ENCODE measurements at places on chromosomes 6 and 20.

DNA sequence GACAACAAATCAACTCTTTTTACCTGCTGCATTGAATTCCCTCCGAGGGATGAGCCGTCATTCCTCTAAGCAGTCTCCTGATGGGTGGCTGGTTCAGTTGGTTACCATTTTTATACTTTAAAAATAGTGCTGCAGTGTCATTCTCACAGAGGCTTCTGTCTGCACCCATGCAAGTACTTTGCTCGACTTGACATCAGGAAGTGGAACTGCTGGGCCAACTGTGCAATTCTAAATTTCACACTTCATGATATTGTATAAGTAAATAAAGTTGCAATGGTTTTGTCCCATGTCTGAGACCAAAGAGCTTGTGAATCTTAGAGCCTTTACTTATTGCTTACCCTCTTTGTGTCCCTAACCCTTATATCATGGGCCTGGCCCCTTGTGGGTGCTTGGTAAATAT, 2.5 kb downstream of the BTN3A1 start:
- DNase-seq: no peak

GRCh38 chr20:57786304-57786932, 76.6 kb upstream of the PMEPA1 start:
- DNase-seq: no peak

DNA sequence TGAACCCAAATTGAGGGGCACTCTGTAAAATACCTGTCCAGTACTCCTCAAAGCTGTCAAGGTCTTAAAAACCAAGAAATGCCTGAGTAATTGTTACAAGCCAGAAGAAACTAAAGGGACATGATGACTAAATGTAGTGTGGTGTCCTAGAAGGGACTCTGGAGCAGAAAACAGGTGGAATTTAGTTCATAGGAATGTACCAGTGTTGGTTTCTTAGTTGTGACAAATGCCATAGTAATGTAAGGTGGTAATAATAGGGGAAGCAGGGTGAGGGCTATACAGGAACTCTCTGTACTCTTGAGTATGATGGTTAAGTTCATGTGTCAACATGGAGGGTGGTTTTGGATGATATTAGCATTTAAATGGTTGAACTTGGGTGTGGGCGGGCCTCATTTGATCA, 92.3 kb downstream of the CNBD2 start:
- no peak for DNase-seq

DNA sequence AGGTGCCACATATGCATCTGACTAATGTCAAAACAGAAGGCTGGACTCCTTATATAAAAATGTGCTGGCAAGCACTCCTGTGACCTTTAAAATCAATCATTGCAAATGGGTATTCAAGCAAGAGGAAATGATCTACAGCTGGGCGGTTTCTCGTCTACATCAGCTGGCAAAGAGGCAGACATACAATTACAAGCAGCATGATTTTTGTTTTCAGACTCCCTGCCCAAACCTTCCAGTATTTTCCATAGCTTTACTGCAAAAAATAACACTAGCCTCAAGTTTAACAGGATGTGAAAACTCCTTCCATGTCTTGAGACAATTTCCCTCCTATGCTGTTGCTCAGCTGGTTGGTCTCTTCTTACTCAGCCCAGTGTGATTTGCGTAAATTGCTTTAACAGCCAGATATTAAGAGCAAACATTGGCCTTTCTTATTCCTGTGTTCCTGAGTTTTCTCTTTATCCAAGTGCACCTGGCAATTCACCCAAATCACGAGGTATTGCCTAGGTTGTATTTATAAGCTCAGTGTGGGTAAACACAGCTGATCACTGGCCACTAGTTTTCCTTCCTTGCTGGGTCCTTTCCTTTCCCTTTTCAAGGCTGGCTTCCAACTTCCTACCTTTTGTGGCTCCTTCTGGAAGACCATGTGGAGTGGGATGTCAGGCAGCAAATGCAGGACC, 130.4 kb downstream of the MOXD1 start:
- DNase-seq: no peak

DNA sequence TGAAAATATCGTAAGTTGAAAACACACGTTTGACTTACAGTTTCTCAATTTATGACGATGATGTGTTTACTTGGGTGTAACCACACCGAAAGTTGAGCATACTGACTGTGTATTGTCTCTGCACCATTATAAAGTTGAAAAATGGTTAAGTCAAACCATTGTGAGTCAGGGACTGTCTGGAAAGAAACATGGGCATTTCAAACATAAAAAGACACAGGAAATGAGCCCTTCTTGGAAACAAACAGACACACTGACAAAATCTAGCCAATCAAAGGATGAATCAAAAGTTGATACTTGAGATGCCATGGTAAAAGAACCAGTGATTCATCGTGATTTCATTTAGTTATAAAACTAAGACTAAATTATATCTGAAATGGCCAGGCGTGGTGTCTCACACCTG, 5.3 kb downstream of the POPDC3 start:
- DNase-seq: peak; percentile 38

GRCh38 chr6:158290659-158291058, 21.6 kb upstream of the TULP4 start:
- no peak for DNase-seq

GRCh38 chr6:144418959-144419545, 133.9 kb downstream of the UTRN start:
- DNase-seq: no peak

DNA sequence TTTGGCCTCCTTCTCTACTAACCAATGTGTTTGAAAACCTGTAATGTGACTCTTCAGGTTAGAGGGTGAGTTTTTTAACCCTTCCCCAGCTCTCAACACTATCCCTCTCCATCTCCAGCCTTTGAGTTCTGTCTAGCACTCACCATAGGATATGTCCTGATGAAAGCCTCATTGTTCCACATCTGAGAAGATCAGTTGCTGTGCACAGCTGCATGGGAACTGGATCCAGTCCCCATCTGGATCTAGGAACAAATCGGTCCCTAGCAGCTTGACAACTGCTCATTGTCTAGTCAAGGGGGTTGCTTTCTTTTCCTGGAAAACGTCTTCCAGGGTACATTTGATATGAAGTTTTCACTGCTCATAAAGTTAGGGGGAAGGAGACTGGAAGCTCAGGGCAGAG, 45.4 kb upstream of the AGPAT4 start:
- no peak for DNase-seq

- no peak for DNase-seq
Observed at GRCh38 chr6:2737885-2738284, 12.8 kb downstream of the MYLK4 start.

DNA sequence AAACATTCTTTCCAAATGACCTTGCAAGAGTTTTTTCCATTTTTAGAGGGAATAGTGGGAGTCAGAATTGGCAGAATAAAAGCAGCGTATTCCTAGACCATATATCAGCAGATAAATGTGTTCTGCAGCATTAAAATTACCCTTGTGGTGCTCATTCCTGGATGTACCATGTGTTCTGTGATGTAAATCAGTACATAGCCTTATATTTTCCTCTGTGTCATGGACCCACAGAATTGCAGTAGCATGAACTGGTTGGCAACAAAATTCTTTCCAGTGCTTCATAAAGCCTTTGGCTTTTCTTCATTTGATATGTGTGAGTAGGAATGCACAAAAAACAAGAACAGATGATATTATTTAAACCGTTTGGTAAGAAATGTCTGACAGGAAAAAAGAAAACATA, 32.5 kb downstream of the ANKEF1 start:
- DNase-seq: peak; percentile 32

DNA sequence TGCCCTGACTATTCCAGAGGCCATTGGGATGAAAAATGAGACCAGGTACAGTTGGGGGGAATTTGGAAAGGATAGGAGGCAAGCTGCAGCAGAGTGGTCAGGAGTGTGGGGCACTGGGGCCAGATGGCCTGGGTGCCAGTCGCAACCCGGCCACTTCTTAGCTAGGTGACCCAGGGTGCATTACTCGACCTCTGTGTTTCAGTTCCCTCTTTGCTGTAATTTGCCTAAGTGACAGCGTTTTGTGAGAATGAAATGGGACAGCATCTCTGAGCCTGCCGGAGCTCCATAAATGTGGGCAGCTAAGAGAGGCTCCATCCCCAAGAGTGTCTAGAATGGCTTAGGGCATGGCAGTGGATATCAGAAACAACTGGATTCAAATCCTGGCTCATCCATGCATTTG, 13.9 kb downstream of the LRFN2 start:
- no peak for DNase-seq

- DNase-seq: no peak
Observed at GRCh38 chr6:146590492-146590891, 8.3 kb upstream of the ADGB start.

DNA sequence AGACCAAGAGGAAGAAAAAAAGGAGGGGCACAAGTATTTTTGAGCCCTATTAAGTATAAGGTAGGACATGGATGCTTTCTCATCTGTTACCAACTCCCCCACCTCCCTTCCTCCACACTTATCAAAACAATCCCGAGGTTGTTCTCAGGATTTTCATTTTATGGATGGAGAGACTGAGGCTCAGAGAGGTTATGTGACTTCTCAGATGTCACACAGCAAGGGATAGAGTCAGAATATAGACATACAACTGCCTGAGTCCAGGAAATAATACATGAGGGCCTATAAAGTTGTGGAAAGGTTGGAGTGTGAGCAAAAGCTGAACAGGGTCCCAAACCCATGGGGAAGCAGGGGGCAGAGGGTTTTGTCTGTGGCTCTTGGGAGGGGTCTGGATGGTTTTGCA, 19.3 kb downstream of the KCNK17 start:
- no peak for DNase-seq

- DNase-seq: peak; percentile 82
Observed at GRCh38 chr6:161631676-161632194, 357.9 kb upstream of the AGPAT4 start.

- no peak for DNase-seq
Observed at GRCh38 chr6:24227556-24227955, 101.5 kb downstream of the NRSN1 start.

DNA sequence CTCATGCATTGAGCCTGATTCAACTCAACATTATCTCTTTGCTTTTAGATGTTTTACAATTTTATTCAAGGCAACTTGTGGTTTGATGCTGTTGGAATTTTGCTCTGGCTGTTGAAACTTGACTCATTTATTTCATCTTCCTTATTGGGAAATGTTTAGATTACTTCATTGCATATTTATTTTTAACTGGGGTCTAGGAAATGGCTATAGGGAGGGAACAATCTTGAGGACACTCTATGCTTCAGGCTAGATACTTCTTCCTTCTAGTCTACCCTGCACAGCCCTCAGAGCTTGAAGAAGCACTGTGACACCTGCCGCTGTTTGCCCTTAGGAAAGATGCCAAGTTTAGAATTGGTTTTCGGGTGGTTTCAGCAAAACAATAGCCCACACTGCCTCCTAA, 183.4 kb downstream of the ADGRG6 start:
- DNase-seq: no peak

DNA sequence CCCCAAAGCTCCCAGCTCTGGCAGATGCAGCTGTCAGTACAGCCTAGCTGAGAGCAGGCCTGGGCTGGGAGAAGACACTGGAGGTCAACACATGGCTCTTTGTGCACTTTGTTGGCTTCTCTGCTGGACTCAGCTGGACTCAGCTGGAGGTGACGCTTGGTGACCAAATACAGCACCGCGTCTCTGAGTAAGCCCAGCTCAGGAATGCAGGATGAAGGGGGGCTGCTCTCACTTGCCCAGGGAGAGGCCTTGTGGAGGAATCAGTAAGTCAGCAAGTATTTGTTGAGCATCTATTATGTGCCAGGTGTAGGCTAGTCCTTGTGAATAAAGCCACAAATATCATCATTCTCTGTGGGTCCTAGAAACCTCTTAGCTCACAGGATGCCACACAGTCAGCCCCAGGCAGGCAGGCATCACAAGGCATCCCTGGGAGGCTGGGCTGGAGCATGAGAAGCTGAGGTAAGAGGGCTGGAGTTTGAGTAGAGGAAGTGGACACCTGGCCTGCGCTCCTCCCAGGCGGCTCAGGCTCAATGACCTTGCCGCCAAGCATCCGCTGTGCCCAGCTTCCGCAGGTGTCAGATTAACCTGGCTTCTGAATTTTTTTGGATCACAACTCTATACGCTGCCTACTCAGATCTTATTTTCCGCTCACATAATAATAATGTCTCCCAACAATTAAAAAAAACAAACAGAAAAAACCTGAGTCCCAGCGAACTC, 95.4 kb downstream of the TMEM170B start:
- no peak for DNase-seq

DNA sequence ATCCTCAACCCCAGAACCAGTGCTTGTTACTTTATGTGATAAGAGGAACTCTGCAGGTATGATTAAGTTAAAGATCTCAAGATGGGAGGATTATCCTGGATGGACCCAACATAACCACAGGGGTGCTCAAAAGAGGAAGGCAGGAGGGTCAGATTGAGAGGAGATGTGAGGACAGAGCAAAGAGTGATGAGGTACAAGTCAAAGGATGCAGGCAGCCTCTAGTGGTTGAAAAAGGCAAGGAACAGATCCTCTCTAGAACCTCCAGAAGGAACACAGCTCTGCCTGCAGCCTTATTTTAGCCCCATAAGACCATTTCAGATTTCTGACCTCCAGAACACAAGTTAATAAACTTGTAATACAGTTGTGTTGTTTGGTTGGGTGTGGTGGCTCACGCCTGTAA, 41.2 kb downstream of the PDSS2 start:
- DNase-seq: no peak

GRCh38 chr6:37638414-37639341, 59.0 kb downstream of the MDGA1 start:
- DNase-seq: no peak

DNA sequence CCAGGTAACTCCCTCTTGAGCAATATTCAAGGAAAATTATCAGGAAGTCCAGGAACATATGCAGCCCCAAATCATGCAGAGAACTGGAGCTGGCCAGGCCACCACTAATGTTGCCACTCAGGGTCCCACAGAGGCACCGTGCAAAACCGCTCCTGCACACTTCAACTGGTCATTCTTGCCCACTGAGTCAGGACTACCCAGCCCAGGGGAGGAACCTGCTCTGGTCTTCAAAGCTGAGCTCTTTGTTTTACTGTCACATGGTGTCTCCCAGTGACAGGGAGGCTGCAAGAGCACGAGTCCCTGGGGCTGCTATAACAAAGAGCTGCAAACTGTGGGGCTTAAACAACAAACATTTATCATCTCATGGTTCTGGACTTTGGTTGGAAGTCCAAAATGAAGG, 336.0 kb upstream of the PRDM1 start:
- DNase-seq: no peak

DNA sequence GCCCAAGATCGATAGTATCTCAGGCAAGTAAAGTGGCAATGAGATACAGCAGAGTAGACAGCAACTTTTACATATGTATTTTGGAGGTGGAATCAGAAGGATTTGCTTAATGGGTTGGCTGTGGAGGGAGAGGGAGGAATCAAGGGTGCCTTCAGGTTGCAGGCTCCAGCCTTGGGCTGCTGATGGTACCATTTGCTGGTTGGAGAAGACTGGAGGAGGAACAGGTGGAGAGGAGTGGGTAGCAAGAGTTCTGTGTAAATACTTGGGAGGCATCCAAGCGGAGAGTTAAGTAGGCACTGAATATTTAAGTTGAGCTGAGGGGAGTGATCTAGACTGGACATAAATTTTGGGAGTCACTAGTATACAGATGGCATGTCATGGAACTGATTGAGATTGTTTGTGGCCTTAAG, 5.2 kb downstream of the BICRAL start:
- DNase-seq: no peak

DNA sequence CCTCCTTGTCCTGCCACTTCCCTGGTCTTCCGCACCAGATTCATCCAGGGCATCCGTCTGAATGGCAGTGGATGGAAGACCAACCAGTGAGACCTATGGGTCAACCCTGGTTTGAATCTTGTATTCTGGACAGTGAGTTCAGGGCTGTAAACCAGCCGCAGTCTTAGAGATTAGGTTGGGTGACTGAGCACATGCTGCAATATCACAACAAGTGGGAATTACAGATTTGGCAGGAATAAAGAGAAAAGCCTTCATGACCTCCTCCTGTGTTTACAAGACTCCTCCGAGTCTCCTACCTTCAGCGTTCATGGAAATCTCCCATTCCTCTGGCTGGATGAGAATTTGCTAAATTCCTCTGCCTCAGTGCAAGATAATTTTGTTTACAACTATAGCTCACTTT, 9.9 kb downstream of the ECI2 start:
- no peak for DNase-seq

Measured in stromal cell of bone marrow (primary cell).